ENCODE measurements at places on chromosomes 1 and 21.
A peak's percentile ranks its signal among the peaks of the same experiment; 100 is the strongest.

DNA sequence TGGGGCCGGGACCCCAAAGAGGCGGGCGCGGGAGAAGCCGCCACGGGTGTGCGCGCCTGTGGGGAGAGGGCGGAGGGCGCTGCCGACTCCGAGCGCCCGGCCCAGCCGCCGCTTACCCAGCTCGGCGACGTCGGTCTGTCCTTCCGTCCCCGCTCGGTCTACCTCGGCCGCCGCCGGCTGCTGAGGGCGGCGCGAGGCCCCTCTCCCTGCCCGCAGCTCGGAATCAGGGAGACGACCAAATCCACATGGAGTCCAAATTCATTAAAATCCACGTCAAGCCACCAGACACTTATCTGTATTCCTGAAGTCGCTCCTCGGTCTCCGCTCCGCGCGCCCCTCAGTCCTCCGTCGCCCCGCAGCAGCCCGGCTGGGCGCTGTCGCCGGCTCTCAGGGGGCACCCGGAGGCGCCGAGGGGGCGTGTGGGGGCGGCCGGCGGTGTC, 637 bp downstream of the PLXNA2 start:
- no peak for DNase-seq

GRCh38 chr1:47323599-47324031, 9.7 kb upstream of the STIL start:
- DNase-seq = no peak

DNA sequence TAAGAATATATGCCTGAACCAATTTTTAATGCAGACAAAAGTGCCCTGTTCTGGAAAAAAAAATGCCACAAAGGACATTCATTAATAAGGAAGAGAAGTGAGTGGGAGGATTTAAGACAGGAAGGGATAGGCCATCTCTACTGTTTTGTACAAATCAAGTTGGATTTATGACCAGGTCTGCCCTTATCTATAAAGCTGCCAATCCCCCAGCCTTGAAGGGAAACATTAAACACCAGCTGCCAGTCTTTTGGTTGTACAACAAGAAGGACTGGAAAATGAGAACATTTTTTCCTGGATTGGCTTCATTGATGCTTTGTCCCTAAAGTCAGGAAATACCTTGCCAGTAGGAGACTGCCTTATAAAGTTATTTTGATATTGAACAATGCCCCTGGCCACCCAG, 444.0 kb downstream of the NPHP4 start:
- DNase-seq = no peak

GRCh38 chr1:53134961-53135734, 7.3 kb downstream of the SLC1A7 start:
- no peak for DNase-seq

GRCh38 chr1:46130606-46131005, 1.8 kb downstream of the PIK3R3 start:
- DNase-seq = no peak

DNA sequence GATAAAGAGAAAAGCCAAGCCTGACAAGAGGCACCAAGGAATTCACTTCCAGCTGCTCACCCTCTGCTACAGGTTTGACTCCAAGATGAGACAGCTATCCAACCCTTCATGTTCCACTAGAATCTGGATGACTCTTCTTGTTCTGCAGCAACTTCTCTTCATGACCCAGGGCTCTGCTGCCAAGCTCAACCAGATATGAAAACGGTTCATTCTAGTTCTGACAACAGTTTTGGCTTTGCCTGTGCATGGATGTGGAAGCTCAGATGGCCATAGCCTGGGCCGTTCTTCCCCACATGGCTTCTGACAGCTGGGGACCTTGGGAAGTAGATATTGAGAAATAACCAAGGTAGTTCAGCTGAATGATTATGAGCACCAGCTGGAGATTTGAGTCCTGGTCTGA, 13.7 kb downstream of the PI4KB start:
- no peak for DNase-seq

- no peak for DNase-seq
Observed at GRCh38 chr1:84726593-84727499, 36.6 kb upstream of the SSX2IP start.

DNA sequence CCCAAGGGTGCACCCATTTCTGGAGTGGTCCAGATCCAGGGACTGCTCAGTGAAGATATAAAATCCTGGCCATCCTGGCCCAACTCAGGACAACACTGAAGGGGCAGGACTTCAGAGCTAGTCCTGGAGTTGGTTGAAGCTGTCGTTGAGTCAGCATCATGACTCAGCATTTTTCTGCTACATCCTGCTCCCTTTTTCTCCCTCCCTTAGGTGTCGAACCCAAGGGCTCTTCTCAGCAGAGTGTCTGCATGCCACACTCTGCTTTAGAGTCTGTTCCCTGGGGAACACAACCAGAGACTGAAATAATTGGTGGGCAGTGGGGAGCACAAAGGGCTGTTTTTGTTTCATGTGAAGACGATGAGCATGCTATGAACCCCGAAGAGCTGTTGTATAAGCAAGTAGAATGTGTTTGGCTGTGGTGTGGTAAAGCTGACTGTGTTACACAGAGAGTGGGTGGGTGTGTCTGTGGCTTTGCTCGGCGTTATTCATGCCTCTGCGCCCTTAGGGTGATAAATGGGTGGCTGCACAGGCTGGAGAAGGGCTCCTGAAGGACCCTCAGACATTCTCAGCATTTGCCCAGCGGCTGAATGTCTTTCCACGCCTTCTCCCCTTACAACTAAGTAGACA, 167.2 kb downstream of the CYYR1 start:
- peak; percentile 56 for DNase-seq

- DNase-seq = no peak
Observed at GRCh38 chr1:71589005-71589404, 508.2 kb upstream of the ZRANB2 start.

GRCh38 chr1:198651650-198652400, 13.0 kb downstream of the PTPRC start:
- DNase-seq = no peak

DNA sequence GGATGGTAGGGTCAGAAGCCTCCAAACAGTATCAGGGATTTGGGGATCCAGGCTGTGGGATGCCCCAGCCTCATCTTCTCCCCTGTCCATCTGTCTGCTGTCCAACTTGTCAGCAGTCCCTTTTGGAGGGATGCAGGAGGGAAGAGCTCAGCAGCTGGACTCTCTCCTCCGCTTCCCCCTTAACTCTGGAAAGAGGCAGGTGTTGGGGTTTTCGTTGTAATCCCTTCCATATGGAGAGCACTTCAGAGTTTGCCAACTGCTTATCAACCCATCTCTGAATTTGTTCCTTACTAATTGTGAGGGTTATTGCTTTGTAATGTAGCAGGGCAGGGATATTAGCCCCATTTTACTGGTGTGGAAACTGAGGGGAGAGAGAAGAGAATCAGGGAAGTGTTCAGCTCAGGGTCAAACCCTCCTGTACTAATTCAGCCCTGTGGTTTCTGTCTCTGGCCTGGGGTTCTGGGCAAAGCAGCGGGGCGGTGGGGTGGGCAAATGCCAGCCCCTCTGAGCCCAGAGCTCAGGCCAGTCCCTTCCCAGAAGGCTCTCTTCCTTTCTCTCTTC, 3.2 kb downstream of the CITED4 start:
- DNase-seq = no peak

GRCh38 chr1:206705191-206705590, 20.5 kb downstream of the MAPKAPK2 start:
- DNase-seq = peak; percentile 73

GRCh38 chr1:38269923-38270848, 223.6 kb upstream of the POU3F1 start:
- no peak for DNase-seq

GRCh38 chr1:201269281-201269680, 14.0 kb upstream of the PKP1 start:
- no peak for DNase-seq

GRCh38 chr1:66648901-66649595, 103.2 kb upstream of the DYNLT5 start:
- DNase-seq = no peak

DNA sequence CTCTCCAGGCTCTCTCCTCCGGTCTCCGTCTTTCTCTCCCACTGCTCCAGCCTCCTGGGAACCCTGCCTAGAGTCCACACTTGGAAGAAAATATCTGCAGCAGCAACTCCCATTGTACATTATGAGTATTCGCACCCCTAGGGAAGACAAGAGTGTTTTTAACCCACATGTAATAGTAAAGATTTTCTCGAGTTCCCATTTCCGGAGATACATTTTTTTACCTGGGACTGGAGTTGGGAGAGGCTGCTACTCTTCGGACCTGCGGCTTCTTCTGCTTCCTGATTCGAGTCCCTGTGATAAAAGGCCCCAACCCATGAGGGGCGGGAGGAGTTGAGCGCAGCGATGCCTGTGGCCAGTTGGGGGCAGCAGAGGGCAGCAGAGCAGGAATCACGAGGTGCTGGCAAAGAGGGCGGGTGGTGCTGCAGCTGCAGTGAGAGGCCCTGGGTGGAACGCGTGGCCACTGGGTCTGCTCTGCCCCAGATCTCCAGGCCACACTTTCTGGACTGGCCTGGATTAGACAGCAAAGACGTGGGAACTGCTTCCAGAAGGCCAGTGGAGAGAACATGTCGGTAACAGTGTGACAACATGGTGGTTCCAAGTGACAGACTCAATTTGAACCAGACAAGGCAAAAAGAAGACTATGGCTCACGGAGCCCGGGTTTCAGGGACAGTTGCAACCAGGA, 221.0 kb upstream of the CSF3R start:
- peak; percentile 12 for DNase-seq

GRCh38 chr21:15031790-15032357, 32.9 kb downstream of the NRIP1 start:
- no peak for DNase-seq

GRCh38 chr1:8733484-8733883, 84.0 kb downstream of the RERE start:
- DNase-seq = no peak

GRCh38 chr1:206497774-206498173, 9.6 kb upstream of the RASSF5 start:
- no peak for DNase-seq

- DNase-seq = peak; percentile 65
Observed at GRCh38 chr1:39387452-39387851, 104.0 kb upstream of the BMP8A start.

GRCh38 chr1:82515650-82516049, 714.9 kb downstream of the ADGRL2 start:
- DNase-seq = no peak

DNA sequence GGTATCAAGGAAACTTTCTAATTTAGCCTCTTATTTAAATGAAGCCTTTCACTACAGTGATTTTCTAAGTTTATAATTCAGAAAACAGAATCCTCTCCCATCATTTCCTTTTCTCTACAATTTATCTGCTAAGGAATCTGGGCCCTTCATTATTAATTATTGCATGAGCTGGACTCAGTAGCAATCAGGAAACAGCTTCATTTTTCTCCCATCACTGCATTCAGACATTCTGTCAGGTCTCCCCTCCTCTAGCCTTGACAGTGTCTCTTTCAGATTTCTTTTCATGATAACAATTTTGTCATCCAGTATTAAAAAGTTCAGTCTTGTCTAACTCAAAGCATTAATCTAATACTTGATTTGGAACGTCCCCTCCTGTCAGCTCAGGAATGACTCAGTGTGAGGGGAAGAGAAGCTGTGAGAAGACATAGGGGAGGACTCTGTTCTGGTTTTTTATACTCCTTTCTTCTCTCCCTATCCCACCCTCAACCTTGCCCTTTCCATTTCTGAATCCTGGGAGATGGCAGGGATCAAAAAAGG, 28.1 kb downstream of the SLC44A5 start:
- DNase-seq = no peak

GRCh38 chr1:59917026-59917784, 9.4 kb downstream of the CYP2J2 start:
- DNase-seq = no peak

- no peak for DNase-seq
Observed at GRCh38 chr1:64499966-64500365, 30.0 kb downstream of the CACHD1 start.

DNA sequence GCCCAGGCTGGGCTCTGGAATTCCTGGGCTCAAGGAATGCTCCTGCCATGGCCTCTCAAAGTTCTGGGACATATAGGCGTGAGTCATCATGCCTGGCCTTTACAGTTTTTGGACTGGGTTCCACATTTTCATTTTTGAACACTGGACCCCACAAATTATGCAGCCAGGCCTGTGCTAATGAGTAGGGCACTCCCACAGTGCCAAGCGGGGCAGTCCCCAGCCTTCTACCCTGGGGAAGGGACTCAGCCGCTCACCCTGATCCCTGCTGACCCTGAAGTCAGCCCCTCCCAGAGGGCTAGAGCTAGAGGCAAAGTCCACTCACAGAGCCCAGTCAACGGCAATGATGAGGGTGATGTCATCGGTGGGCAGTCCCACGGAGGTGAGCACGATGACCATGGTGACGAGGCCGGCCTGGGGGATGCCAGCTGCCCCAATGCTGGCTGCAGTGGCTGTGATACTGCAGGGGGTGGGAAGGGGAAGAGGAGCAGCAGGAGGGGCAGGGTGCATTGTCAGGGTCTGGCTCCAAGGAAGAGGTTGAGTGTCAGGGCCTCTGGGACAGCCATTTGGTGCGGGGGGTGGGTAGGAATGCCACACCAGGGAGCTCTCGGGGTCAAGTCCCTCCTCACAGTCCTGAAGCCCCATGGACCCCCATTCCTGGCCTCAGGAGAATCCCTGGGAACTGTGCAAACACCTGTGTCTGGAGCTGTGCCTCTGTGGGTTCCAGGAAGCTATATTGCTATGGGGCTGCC, 27.6 kb downstream of the PODN start:
- DNase-seq = no peak

DNA sequence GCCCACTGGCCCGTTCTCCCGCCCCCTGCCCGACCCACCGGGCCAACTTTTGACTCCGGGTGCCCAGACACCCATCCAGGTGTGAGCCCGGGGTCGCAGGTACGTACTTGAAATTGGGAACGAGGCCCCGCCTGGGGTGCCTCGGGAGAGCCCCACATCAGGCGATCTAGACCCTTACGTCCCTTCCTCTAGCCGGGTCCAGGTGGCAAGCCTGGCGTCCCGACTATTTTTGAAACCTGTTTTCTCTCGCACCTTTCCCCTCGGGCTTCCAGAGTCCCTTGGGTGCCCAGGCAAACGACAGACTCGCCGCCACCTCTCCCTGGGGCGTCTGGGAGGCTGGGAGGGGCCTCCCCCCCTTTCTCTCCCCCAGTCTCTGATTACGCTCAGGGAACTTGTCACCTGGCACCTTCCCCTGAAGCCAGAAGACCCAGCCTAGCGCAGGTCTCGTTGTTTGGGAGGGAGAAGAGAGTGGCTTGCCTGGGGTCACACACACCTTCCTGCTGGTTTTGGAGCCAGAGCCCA, 898 bp downstream of the LDLRAP1 start:
- no peak for DNase-seq

GRCh38 chr1:154352245-154352580, 26.9 kb downstream of the ATP8B2 start:
- DNase-seq = no peak

DNA sequence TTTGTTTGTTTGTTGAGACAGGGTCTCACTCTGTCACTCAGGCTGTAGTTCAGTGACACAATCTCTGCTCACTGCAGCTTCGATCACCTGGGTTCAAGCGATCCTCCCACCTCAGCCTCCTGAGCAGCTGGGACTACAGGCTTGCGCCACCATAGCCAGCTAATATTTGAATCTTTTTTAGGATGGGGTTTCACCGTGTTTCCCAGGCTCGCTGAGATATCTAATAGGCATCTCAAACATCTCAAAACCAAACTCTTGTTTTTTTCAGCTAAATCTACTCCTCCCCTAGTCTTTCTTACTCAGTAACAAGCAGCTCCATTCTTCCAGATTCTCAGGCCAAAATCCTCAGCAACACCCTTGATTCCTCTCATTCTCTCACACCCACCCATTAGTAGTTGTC, 22.0 kb upstream of the SRRM1 start:
- DNase-seq = no peak
